Left ventricle myocardium inferior (tissue), 1 donor: ENCODE measurements at places on chromosomes 5 and 9.

- no peak for DNase-seq
Observed at GRCh38 chr9:123682746-123683145, 247.2 kb downstream of the DENND1A start.

DNA sequence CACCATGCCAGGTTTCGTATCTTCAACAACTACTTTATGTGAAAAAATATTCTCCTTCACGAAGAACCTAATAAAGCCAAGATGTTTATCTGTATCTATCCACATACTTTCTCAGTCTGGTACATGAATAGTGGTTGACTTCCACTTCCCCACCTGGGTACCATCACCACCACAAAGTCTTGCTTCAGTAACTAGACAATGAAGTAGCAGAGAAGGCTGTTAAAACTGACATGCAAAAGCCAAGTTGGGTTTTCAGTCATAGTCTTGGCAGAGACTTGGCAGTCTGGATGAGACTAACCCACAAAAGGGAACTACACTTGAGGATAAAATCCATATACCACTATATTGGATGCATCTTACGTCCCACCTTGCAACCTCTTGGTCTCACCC is 5.0 kb downstream of the P4HA2 start:
- no peak for DNase-seq

GRCh38 chr9:112059145-112059965 is 115.7 kb downstream of the SUSD1 start:
- DNase-seq: no peak

GRCh38 chr5:72326306-72326649 is 6.1 kb downstream of the PTCD2 start:
- no peak for DNase-seq

DNA sequence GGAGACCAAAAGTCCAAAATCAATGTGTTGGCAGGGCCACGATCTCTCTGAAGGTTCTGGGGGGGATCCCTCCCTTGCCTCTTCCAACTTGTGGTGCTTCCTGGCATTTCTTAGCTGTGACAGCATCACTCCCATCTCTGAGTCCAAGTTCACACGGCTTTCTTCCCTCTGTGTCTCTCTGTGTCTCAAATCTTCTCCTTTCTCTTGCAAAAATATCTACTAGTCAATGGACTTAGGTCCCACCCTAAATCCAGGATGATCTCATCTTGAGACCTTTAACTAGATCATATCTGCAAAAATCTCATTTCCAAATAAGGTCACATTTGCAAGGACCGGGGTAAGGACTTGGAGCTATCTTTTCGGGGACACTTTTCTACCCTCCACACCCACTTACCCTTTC is 186.1 kb downstream of the HSD17B3 start:
- no peak for DNase-seq
